Activated naive CD4-positive, alpha-beta T cell treated with anti-CD3 and anti-CD28 coated beads, Interleukin-2, amount 50 U/mL, for 72 hours (primary cell): ENCODE measurements at places on chromosomes 2 and 18.

GRCh38 chr18:29928081-29928480 is 1114.5 kb downstream of the DSC3 start:
- no peak for DNase-seq

- DNase-seq, result no peak
Observed at GRCh38 chr2:218827701-218828476, 3.7 kb downstream of the PRKAG3 start.

GRCh38 chr2:173299764-173300163 is 54.9 kb upstream of the CDCA7 start:
- no peak for DNase-seq

DNA sequence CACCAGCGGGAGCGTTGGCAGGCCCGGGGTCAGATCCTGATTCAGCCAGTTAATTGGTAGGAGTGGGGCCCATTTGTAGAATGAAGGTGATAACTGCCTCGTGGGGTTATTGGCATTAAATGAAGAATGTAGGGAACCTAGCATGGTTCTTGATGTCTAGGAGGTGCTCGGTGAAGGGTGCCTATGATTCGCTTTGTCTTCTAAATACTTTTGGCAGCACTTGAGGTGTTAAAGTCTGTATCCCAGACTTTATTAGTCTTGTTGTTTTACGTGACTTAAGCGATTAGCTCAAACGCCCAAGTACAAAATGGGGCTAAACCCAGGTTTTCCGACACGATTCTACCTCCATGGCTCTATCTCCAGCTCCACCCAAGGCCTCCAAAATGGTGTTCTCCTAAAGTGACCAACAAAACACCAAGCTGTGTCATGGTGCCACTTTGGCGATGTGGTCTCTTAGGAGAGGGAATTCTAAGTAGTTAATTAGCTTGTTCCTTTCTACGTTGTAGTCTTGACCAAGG is 980 bp upstream of the PPP4R1 start:
- DNase-seq, result no peak

DNA sequence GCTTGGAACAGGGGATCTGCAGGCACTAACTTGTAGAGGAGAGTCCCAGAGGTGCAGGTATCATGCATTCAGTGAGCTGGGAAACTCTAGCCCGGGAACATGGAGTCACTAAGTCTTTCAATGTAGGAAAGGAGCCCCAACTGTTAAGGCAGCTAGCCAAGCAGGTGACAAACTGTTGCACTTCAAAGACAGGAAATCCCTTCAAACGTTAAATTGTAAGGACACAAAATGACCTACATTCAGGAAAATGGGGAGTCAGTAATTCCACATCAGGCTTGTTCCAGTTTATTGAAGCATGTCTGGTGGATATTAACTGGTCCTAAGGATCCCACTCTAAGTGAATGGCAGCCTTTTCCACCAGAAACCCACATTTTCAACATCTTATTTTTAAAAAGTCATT is 364.5 kb downstream of the MTX2 start:
- DNase-seq, result no peak

DNA sequence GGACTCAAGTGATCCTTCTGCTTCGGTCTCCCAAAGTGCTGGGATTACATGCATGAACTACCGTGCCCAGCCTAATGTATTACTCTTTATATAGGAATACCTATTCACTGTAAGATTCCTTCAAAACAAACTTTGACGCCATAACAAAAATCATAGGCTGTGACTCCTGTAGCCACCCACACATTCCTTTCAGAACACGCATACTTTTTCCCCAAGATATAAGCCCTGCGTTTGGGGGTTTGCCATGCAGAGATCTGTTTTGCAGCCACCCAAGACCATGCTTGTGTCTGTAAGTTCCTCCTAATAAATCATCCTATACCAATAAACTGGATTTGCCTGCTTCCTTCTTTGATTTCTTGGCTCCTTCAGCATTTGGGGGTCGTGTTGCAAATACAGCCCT is 46.0 kb upstream of the STON1 start:
- DNase-seq, result no peak

GRCh38 chr18:7872569-7872968 is 305.5 kb downstream of the PTPRM start:
- no peak for DNase-seq

GRCh38 chr2:109185821-109186570 is 57.0 kb downstream of the SH3RF3 start:
- DNase-seq, result no peak

DNA sequence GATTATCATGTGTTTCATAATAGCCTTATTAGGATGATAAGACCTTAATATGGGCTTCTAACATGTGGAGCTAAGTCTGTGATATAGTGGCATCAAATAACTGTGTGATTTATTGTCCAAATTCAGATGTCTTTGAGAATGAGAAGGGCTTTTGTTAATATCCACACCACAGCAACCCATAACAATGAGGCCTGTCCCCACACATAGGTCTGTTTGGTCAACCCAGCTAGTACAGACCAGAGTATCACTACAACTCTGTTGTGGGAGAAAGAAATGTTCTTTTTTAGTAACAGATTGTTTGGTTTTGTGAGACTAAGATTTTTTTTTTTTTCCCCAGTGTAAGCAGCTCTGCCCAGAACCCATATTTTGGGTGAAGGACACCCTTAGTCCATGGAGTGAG is 439.2 kb downstream of the PIK3C3 start:
- DNase-seq, result no peak

DNA sequence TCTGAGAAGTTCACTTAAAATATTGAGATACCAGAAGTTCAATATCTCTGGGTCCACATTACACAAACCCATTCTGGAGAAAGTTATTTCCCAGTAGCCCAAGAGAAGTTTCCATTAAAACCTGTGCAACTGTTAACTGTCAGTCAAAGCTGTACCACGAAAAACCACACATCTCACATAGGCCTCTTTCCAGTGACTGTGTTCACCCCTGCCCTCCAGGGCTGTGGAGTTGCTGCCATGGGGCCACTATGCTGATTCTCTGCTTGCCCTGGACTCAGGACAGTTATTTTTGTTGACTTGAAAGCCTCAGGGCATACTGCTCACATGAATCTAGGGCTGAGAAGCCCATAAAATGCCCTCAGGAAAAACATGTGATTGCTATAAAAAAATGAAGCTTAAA is 153.8 kb downstream of the PIEZO2 start:
- DNase-seq, result no peak

DNA sequence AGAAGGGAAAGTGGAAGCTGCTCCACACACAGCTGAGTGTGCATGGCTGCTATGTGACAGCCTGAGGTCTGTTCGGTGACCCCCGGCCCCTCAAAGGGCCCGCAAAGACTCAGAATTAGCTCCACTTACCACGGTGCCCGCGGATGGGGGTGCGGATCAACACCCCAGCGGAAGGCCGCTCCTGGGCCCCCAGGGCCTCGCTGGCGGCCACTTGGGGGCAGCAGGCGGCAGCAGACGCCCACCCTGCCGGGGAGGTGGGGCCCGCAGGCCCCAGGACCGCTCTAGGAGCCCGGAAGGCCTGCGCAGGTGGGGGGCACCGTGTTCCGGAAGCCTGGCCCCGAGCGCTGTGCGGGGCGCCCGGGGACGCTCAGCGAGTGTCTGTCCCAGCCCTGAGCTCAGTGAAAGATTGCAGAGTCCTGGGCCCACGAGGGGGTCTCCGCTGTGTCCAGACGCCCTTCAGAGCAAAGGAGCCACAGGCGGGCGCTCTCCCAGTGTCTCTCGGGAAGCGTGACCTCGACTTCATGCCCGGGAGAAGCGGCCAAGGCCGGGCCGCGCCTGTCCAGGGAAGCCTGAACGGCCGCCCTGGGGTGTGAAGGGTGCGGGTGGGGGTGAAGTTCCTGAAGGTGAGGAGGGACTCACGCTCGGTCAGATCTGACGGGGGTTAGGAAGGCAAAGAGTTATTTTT is 118.7 kb downstream of the VAPA start:
- DNase-seq, result no peak

DNA sequence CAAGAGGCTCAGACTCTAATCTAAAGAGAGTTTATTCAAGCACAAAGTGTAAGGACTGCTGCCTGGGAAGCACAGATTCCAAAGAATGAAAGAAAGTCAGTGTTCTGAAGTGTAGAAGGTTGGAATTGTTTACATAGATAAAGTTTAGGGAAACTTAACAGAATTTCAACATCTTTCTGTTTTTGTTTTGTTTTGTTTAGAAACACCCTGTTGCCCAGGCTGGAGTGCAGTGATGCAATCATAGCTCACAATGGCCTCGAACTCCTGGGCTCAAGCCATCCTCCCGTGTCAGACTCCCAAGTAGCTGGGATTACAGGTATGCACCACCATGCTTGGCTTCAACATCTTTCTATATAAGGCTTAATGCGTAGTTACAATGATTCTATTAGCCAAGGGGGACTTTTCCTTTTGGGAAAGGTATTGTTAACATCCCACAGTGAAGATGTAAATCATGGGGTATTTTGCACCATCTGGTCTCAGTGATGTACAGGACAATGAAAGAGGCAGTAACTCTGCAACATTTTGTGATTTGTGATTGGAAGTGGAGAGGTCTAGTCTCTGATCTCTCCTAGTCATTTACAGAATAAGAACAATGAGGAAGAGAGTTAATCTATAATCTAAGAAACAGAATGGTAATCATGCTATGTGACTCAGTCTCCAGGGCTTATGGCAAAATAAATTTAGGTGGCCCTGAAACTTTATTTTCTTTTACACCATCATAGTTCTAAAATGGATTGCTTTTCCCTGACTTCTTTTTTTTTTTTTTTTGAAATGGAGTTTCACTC is 45.6 kb upstream of the MSH6 start:
- no peak for DNase-seq

DNA sequence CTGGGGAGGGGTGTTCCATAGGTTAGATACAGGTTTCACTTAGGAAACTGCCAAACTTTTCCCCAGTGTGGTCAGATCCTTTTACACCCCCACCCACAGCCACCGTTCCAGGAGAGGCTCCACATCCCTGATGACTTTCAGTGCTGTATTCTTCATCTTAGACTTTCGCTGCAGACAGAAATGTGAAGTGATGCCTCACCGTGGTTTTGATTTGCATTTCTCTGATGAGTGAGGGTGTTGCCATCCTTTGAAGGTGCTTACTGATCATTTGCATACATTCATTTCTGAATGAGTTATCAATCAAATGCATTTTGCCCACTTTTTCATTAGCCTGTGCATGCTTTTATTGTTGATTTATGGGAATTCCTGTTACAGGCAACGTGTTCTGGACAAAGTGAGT is 14.9 kb downstream of the COPS9 start:
- DNase-seq, result no peak

GRCh38 chr18:23900994-23901393 is 113.6 kb upstream of the TTC39C start:
- DNase-seq, result no peak

- no peak for DNase-seq
Observed at GRCh38 chr2:158513841-158514240, 57.1 kb downstream of the PKP4 start.

- DNase-seq, result no peak
Observed at GRCh38 chr2:154580767-154581166, 117.7 kb upstream of the KCNJ3 start.

- no peak for DNase-seq
Observed at GRCh38 chr2:31429759-31430438, 15.4 kb upstream of the XDH start.

DNA sequence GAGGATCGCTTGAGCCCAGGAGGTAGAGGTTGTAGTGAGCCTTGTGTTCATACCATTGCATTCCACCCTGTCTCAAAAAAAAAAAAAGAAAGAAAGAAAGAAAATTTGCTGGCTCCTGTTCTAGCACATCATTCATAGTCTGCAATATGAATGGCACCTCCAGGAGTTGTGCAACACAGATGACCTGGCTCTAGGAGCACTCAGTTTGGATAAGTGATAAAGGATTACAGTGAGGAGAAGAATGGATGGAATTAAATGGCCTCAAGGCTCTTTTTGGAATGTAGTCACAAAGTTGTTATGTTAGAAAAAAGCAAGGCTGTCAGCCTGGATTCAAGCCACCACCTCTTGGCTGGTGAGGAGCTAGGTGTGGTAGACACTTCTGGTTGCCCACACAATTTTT is 21.5 kb upstream of the SPRED2 start:
- DNase-seq, result no peak

DNA sequence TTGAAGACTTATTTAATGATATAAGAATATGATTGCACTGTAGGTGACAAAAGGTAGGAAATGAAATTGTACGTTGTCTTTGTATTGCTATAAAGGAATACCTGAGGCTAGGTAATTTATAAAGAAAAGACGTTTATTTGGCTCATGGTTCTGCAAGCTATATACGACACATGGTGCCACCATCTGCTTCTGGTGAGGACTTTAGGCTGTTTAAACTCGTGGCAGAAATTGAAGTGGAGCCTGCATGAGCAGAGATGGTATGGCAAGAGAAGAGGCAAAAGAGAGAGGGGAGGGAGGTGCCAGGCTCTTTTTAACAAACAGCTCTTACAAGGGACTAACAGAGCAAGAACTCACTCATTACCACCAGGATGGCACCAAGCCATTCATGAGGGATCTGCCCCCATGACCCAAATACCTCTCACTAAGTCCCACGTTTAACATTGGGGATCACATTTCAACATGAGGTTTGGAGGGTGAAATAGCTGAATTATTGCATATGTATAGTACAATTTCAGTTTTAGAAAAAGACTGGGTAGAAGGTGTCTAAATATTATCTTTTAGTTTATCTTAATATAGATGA is 86.8 kb downstream of the GULP1 start:
- DNase-seq, result no peak

- no peak for DNase-seq
Observed at GRCh38 chr2:128834880-128835252, 516.2 kb upstream of the HS6ST1 start.

DNA sequence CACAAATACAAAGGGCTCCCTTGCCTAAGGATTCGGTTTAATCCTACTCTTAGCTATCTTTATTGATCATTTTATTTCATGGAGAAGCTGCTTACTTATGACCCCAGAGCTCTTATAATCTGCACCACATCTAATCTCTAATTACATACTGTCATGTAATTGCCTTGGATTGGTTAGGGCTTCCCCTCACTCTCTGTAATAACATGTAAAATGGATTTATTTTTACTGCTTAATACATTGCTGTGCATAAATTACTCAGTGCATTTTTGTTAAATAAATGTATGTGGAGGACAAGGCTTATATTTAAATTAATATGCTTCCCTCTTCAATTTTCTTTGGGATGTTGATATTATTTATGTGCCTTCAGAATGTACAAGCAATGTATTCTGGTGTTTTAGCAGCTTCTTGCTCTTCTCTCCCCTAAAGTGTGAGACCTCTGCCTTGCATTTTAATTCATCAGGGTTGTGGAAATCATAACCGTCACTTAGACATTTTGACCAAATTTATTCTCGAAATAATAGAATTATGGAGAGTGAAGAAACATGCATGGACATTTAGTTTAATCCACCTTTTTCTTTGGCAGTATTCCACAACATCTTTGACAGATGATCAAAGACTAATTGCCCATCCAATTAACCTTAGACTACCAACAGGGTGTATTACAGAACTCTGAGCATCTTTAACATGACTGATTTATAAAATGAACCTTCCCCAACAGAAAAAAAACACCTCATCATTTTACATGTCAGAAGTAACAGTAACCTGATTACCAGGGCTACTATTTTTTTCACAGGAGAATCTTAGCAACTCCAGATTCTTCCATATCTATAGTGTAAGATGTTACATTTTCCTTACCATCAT is 692.6 kb downstream of the LRRTM4 start:
- no peak for DNase-seq

GRCh38 chr2:17752892-17753802 is 463 bp downstream of the SMC6 start:
- no peak for DNase-seq
